ENCODE measurements at places on chromosomes 3 and 15. TPM values are rescaled to one million over a fixed set of nuclear protein-coding genes. Genes with fewer than 3 reads are reported as not detected.

DNA sequence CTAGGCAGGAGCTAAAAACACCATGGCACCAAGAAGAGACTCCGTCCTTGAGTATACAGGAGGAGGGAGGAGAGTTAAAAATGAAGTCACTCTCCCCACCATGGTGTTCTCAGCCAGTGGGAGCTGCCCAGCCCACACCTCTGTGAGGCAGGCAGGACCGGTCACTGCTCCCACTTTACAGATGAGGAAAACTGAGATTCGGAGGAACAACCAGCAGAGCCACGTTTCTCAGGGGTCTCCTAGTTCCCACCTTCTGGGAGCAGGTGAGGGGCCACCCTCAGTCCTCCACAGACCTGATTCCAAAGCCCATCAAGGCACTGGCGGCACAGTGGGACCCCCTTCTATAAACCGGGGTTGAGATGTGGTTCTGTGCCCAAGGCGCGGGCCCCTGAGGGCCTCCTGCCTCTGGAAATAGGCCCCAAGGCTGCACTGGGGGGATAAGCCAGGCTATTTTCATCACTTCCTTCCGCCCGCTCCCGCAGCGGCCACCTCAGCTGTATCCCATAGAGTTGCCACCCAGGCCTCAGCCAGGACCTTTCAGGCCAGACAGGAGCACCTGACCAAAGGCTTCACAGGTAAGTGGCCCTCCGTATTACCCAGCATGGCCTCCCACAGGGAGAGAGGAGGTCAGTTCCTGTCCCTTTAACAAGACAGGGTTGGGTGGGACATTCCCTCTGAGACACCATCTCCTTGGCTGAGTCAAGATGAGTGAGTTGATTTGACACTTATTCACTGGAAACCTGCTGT lies at the start of gene GP9:
Gene GP9 (plus strand): TSS at position 504 of the 747 bp plus-strand sequence. CDS start 961 bp downstream, outside the sequence.
- DNase-seq: no peak
- H3K36me3 ChIP-seq: no peaks in the 10 kb centered on the region
- no peaks in the 10 kb centered on the region for H3K27me3 ChIP-seq

DNA sequence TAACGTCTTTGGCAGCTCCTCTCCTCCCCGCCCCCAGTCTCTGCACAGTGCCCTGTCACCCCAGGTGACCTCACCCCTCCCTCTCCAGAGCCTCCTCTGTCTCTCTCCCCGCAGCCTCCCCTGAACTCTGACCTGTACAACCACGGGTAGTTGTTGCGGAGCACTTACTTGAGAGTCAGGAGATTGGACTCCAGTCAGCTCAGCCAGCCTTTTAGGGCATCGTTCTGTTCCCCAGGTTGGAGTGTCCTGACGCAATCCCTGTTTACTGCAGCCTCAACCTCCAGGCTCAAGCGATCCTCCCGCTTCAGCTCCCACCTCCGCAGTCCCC lies 177.7 kb downstream of the UACA start:
- no peak overlapping the region for H3K27ac ChIP-seq
- no peaks in the 10 kb centered on the region for H3K36me3 ChIP-seq
- H3K4me3 ChIP-seq: no peak overlapping the region
- no peak for DNase-seq
- no peaks in the 10 kb centered on the region for H3K4me1 ChIP-seq

C3orf18 gene
- 7.1 TPM for total RNA-seq

CCR4 gene
- not detected for total RNA-seq

- peaks cover 5% of the 10 kb centered on the region for H3K4me1 ChIP-seq
- no peak overlapping the region for H3K4me3 ChIP-seq
- no peak for DNase-seq
- no peaks in the 10 kb centered on the region for H3K27me3 ChIP-seq
- H3K27ac ChIP-seq: no peak overlapping the region
Observed at GRCh38 chr3:52289747-52290595, 2.3 kb downstream of the GLYCTK start.

DNA sequence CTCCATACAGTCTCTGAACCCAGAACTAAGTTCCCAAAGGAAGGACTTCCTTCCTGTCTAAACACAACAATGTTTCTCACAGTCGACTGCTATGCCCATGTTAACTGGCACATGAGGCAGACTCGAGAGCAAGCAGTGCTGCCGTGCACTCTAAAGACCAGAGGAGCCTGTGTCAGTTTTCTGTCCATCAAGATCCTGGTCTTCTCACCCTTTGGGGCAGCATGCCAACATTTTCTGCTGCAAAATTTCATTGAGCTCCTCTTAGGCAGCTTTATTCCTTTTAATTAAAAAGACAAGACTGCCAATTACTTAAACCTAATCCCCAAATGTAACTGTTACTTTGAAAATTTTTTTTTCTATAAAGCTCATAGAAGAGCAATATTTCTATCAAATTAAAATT lies 205.1 kb downstream of the GAP43 start:
- no peaks in the 10 kb centered on the region for H3K4me1 ChIP-seq
- H3K4me3 ChIP-seq: no peak overlapping the region
- DNase-seq: no peak
- H3K36me3 ChIP-seq: no peaks in the 10 kb centered on the region

KNG1 gene
- not detected for total RNA-seq

FSIP1 gene
- total RNA-seq: 3.1 TPM

GRCh38 chr15:33960549-33960935 lies 7.8 kb upstream of the CHRM5 start:
- H3K27ac ChIP-seq: no peak overlapping the region
- H3K27me3 ChIP-seq: no peaks in the 10 kb centered on the region
- no peaks in the 10 kb centered on the region for H3K4me1 ChIP-seq
- H3K36me3 ChIP-seq: no peaks in the 10 kb centered on the region
- no peak for DNase-seq
- H3K4me3 ChIP-seq: no peak overlapping the region

GRCh38 chr3:123286308-123287023 lies 84.7 kb downstream of the SEC22A start:
- no peak overlapping the region for H3K27ac ChIP-seq
- no peaks in the 10 kb centered on the region for H3K4me1 ChIP-seq
- H3K4me3 ChIP-seq: no peak overlapping the region
- no peak for DNase-seq

GRCh38 chr3:121739902-121740301 lies 9.6 kb downstream of the GOLGB1 start:
- no peaks in the 10 kb centered on the region for H3K4me1 ChIP-seq
- DNase-seq: no peak
- H3K4me3 ChIP-seq: no peak overlapping the region
- no peak overlapping the region for H3K27ac ChIP-seq

COPB2 gene
- 50.3 TPM for total RNA-seq

- no peak for DNase-seq
- no peaks in the 10 kb centered on the region for H3K27me3 ChIP-seq
- H3K36me3 ChIP-seq: no peaks in the 10 kb centered on the region
- no peaks in the 10 kb centered on the region for H3K4me1 ChIP-seq
Observed at GRCh38 chr15:42604894-42605744, 29.7 kb downstream of the STARD9 start.

FRMD5 gene
- total RNA-seq: not detected

LRRC34 gene
- total RNA-seq: not detected

OR5K2 gene
- total RNA-seq: not detected

Measured in uterus (tissue), 4 donors.